Fibroblast of gingiva (primary cell): ENCODE measurements at places on chromosomes 4 and X.

- peak; percentile 25 for DNase-seq
These were observed 52.1 kb upstream of the RAP2C start for GRCh38 chrX:132271311-132271778.

- no peak for DNase-seq
These were observed 1.4 kb upstream of the PHF8 start for GRCh38 chrX:54045563-54046228.

DNA sequence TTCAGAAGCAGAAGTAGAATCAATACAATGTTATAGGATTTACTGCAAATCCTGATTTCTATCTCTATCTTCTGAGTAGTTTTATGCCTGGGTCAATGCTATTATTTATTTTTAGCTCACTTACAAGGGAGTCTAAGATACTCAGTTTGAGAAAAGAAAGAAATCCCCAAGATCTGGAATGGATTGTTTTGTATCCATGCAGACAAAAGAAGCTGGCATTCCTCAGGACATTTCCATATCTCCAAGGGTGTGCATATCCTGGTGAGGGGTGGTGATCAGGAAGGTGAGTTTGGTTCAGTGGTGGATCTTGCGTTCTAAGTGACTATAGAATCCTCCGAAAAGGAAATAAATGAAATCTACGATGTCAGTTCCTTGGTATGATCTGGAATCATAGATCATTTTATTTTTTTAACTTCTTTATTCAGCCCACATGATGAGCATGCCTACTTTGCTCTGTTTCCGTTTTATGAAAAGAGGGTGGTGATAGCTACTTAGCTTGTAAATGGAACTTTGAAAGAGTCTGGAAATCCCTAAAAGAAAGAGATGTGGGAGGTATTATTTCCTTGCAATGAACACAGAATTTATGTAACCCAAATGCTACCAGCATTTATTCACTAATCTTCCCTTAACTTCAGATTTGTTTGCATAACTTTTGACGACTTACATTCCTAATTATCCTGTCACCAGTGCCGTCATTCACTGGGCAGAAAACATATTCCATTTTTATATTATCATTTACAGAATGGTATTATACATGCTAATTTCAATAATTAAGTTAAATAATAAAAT, 81.1 kb upstream of the RAPGEF2 start:
- no peak for DNase-seq

- no peak for DNase-seq
These were observed 73.8 kb downstream of the FBXW7 start for GRCh38 chr4:152462047-152462446.

- peak; percentile 83 for DNase-seq
These were observed 180.7 kb downstream of the PDGFC start for GRCh38 chr4:156790866-156791265.

- DNase-seq: no peak
These were observed 17.4 kb upstream of the PACRGL start for GRCh38 chr4:20682853-20683252.

GRCh38 chr4:85420831-85421230, 54.1 kb upstream of the ARHGAP24 start:
- no peak for DNase-seq

GRCh38 chrX:129908636-129909035, 2.7 kb downstream of the UTP14A start:
- no peak for DNase-seq

DNA sequence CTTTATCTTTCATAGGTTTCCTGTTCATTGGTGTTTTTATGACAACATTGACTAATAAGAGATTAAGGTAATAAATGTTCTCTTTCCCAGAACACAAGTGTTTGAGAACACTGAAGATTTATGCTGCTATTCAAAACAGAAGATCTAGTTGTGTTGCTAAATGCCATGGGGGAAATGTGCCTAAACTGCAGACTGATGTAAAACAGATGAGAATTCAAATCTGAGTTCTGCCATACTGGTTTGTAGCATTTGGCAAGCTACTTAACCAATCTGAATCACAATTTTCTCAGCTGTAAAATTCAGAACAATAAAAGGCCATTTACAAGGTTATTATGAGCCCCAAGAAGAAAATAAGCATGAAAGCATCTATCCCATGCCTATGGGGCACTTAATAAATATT, 2.3 kb downstream of the SLC10A6 start:
- peak; percentile 35 for DNase-seq

DNA sequence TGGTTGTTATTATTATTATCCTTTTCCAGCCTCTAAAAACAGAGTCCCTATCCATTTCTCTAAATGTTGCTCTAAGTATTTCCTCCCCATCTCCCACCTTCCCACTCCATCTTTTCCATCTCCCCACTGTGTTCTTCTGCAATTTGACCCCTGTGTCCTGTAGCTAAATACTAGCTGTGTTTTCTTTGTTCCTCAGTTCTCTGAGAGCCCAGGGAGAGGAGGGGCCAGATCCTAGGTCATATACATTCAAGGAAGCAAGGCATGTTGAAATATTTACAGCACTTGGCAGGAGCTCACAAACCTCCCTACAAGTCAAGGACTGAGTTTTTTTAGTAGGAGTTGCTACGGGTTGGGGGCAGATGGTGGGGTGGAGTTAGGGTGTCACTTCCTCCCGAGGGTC, 10.5 kb downstream of the SLC16A2 start:
- DNase-seq: no peak

GRCh38 chrX:19630776-19631707, 115.7 kb upstream of the MAP3K15 start:
- no peak for DNase-seq

GRCh38 chr4:11338956-11339782, 89.5 kb downstream of the HS3ST1 start:
- DNase-seq: no peak

DNA sequence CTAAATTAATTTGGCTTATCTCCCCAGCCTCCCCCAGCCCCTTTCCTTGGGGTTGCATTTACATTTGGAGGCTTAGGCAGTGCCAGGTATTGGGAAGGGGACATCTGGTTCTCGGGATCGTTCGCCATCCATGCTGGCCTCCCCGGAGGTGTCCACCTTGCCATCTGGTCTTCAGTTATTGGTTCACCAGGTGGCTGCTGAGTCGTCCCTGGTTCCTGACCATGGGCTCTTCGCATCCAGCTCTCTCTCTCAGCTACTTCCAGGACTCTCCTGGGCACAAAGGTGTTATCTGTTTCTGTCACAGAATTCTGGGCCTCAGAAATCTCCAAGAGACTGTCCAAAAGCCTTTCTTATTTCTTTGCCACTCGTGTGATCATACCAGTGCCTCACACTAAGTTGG, 75.4 kb upstream of the SCOC start:
- no peak for DNase-seq

DNA sequence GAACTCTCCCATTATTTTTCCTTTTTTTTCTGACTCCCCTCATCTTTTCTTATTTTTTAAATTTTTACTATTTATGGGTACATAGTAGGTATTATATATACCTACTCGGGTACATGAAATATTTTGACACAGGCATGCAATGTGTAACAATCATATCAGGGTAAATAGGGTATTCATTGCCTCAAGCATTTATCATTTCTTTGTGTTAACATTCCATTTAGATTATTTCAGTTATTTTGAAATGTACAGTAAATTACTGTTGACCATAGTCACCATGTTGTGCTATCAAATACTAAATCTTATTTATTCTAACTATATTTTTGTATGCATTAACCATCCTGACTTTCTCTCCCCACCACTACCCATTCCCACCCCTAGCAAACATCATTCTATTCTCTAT, 33.8 kb upstream of the SLIT2 start:
- no peak for DNase-seq

DNA sequence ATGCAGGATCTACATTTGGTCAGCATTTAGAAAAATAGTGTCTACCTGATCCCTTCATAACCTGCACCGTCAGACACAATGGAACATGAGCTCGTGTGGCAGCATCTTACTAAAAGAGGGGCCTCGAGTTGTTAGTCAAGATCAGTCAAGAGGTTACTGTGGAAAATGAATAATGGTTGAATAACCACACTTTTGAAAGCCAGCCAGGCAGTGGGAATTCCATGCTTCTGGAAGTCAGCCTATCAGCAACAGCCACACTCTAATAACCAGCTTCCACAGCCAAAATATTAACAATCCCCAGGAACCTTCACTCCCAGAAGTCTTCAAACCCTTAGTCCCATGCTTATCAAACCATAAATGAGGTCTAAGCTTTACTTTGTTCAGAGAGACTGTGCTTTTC, 234.3 kb downstream of the HS3ST1 start:
- no peak for DNase-seq

GRCh38 chr4:76879731-76880364, 18.1 kb downstream of the SOWAHB start:
- DNase-seq: peak; percentile 36

DNA sequence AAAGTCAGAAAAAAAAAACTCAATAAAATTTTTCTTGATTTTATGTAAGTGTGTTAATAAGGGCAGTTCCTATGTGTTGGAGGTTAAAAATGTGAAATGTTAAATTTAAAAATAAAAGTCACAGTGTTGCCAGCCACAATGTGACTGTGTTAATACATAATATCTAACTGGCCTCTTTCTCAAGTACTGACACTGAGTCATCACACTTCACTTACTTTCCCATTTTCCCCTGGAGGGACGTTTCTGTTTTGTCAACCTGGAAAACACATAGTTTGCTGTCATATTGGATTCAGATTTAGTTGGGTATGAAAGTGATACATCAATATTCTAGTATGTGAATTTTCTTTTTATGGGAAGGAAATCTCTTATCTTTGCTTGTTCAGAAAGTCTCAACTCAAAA, 46.4 kb downstream of the ARHGEF38 start:
- no peak for DNase-seq

DNA sequence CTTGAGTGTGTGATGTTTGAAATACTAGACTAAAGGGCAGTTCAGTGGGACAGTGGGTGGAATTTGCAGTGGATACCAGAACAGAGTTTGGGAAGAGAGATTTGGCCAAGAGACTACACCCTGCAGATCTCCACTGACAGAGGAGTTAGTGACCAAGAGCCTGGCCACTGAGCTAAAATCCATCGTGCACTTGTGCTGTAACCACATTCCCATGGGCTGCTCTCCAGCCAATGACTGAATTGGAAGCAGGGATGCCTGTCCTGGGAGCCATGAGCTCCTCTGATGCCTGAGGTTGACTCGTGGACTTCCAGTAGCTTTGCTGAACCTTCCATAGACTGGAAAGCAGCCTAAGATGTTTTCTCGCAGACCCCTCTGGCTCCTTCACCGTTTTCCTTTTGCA, 296.1 kb downstream of the TRIML1 start:
- no peak for DNase-seq
